ENCODE measurements at places on chromosomes 7 and 10.

DNA sequence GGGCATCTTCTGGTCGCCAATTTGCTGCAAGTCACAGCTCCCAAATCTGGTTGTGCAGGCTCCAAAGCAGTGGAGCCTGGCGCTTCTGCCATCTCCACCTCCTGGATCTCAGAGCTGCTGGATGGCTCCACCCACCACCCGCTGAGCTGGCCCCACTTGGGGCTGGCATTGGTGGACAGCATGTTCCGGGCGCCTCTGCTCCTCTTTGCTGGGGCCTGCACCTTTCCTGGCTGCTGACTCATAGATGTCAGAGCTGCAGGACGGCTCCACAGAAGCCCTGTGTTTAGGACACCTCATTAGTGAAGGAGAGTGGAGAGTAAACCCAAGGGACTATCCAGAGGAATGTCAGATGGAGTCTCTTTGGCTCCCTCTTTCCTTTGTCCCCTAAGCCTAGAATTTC is 27.4 kb downstream of the MAPK8 start:
- no peak for DNase-seq

DNA sequence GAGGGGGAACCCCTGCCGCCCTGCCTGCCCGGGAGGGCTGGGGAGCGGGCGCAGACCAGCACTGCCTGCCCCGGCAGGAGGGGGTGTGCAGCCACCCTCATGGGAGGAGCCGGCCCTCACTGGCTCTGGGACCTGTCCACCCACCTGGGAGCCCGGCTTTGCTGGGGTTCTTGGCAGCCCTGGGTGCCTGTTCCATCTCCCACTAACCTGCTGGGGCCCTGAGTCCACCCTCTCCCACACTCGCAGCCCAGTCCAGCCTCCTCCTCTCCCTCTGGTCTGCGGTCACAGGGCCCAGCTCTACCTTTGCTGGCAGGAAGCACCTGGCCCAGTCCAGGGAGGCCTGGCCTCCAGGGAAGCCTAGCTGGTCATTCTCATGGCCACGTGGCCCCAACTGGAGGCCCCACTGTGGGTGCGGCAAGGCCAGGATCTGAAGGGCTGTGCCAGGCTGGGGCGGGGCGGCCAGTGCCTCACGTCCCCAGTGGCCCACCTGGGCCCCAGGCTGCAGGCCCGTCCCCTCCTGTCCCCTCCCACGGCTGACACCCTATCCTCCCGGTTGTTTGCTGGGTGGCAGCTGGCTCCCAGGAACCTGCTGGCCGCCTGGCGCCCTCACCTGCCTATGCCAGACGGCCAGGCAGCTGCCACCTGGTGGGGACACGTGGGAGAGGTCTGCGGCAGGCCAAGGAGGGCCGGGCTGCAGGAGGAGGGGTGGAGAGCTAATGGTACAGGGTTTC is at the start of gene TMEM184A:
TMEM184A (minus strand) TSS at position 393 of the 731 bp plus-strand sequence. CDS start 721 bp downstream, outside the sequence.
- no peak for DNase-seq

GRCh38 chr10:99360934-99361333 is 31.8 kb downstream of the CNNM1 start:
- no peak for DNase-seq

DNA sequence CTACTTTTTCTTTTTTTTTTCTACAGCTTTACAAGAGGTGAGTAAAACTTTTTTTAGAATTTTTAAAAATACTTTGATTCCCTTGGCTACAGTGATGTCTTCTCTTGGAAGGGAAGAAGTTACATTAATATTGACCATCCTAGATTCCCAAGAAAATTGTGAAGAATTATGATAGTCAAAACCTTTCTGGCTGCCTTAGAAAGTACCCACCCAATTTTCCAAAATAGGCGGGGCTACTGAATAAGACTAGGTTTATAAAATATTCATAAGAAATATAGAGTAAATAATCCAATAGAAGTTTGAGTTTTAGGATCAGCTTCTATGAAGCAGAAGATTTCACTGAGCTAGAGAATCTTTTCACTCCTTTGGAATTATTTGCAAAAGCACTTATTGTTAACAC is 3.0 kb downstream of the COL1A2 start:
- DNase-seq: no peak

- no peak for DNase-seq
Measured at GRCh38 chr10:96482815-96483588, 30.7 kb downstream of the TLL2 start.
